ENCODE measurements at places on chromosomes 7 and 10.

DNA sequence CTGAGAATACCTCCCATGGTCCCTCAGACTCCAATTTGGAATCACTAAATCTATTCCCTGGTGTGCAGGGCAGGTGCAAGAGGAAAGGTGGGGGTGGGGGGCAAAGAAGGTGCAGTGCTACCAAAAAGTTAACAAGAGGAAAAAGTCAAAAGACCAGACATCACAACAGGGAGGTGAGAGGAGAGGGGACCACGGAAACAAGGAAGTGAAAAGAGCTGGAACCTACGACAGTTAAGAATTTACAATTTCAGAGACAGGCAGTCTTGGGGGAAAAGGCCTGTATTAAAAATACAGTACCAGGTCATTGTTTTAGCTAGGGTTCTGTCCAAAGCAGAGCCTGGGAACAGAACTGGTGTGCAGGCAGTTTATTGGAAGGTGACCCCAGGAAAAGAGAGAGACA is 14.6 kb downstream of the ITGB1 start:
- DNase-seq = no peak

GRCh38 chr10:11240641-11241040 is 223.0 kb downstream of the CELF2 start:
- no peak for DNase-seq

DNA sequence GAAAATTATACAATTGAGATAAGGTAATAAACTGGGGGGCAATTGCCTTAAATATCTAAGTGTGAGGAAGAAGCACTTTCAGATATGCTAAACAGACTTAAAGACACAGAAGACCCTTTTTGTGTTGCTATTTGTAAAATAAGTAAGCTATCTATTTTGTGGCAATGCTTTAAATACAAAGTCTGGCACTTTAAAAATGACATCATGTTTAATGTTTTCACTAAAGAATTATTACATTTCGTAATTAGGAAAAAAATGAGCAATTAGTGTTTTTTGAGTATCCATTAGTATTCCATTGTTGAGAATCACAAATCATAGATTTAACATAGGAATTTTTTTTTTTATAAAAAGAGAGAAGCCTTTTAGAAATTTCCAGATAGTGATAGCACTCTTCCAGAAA is 2.1 kb downstream of the CREB5 start:
- no peak for DNase-seq

DNA sequence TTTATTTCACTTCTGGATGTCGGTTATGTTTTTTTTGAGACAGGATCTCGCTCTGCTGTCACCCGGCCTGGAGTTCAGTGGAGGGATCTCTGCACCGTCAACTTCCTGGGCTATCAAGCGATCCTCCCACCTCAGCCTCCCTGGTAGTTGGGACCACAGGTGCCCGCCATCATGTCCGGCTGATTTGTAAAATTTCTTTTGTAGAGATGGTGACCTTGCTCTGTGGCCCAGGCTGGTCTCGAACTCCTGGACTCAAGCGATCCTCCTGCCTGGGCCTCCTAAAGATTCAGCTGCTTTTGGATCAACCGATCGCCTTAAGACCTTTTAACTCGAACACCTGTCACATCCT is 606 bp upstream of the RABGEF1 start:
- DNase-seq = no peak

DNA sequence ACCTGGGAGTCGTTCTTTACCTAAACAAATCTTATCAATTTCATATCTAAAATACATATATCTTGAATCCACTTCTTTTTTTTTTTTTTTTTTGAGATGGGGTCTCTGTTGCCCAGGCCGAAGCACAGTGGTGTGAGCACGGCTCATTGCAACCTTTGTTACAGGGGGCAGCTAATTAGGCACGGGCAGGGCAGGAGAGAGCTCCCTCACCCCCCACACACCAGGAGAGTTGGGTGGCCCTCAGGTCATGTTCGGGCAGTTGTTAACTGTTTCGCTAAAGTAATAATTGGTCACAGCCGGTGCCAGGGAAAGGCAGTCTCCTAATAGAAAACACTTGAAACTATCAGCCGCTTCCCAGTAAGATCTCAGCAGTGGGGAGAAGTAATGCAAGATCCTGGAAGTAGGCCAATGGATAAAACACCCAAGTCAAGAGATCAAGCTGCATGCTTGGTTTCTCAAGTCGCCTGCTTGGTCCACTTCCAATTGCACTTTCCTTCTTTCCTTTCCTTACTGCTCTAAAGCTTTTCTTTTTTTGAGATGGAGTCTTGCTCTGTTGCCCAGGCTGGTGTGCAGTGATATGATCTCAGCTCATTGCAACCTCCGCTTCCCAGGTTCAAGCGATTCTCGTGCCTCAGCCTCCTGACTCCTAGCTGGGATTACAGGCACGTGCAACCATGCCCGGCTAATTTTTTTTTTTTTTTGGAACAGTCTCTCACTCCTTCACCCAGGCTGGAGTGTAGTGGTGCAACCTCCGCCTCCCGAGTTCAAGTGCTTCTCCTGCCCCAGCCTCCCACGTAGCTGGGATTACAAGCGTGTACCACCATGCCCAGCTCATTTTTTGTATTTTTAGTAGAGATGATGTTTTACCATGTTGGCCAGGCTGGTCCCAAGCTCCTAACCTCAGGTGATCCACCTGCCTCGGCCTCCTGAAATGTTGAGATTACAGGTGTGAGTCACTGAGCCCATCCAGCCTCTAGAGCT is 21.3 kb upstream of the EFCAB10 start:
- DNase-seq = no peak

GRCh38 chr10:92756201-92757065 is 66.7 kb downstream of the HHEX start:
- no peak for DNase-seq

GRCh38 chr10:99460070-99460469 is 29.6 kb upstream of the GOT1 start:
- no peak for DNase-seq

DNA sequence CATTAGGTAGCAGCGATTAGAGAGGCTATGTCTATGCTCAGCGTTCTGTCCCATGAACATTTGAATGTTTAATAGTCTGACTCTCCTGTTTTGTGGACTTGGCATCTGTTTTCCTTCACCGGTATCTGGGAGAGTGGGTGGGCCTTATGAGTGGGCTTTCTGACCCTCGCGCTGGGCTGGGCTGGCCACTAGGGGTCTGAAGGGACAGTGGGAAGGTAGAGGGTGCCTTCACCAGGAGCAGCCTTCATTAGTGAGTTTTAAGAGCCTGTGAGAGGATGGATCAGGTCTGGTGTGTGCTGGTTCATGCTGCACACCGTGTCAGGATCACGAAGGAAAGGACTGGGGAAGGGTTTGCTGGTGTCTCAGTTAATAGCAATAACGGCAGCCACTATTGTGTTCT is 33.4 kb downstream of the DCLRE1A start:
- DNase-seq = no peak

DNA sequence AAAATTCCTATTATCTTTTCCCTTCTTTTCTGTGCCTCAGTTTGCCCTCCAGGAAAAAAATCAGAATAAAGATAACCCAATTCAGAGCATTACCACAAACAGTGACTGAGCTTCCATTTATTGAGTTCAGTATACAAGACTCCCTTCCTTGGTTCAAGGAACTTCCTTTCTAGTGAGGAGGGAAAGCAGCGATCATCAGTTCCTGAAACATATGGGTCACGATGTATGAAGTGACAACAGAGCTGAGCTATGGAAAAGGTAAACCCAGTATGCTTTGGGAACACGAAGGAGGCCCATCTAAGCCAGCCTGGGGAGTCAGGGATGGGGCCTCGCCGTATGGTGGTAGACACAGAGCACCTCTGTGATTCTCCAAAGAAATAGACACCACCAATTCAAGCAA is 15.8 kb downstream of the C10orf71 start:
- DNase-seq = no peak

- DNase-seq = no peak
Measured at GRCh38 chr10:29486433-29486832, 148.3 kb downstream of the SVIL start.

DNA sequence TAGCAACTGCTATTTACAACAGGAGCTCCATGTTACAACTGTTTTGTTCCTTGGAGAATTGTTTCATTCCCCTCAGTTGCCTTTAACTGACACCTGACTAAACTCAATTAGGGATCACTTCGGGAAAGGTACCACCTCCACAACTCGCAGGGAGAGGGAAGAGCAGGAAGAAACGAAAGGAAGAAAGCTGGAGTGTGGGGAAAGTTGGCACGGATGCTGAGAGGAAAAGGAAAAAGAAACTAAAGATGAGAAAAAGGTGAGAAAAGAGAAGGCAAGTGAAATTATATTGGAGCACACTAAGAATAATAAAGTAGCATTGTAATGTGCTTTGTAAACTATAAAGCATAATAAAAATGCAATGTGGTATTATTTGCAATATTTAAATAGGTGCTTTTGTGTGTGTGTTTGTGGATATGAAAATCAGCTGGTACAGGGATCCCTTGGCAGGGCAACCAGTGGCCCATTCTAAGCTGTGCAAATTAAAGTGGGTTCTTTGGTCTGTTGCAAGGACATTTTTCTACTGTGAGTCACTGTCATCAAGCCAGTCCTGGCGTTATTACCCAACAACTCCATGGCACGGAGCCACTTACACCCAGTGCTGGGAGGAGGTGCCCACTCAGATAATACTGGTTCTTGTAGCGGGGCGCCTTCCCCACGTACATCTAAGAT is 45.9 kb downstream of the HIPK2 start:
- no peak for DNase-seq

- no peak for DNase-seq
Measured at GRCh38 chr7:143936087-143937009, 1.3 kb downstream of the OR2F2 start.

- DNase-seq = no peak
Measured at GRCh38 chr7:66246554-66247171, 41.5 kb downstream of the TPST1 start.

GRCh38 chr7:140156460-140157080 is 20.2 kb downstream of the KDM7A start:
- DNase-seq = no peak

- no peak for DNase-seq
Measured at GRCh38 chr7:46764100-46764936, 817.6 kb downstream of the TNS3 start.

GRCh38 chr10:119769886-119770285 is 44.0 kb downstream of the INPP5F start:
- DNase-seq = no peak

DNA sequence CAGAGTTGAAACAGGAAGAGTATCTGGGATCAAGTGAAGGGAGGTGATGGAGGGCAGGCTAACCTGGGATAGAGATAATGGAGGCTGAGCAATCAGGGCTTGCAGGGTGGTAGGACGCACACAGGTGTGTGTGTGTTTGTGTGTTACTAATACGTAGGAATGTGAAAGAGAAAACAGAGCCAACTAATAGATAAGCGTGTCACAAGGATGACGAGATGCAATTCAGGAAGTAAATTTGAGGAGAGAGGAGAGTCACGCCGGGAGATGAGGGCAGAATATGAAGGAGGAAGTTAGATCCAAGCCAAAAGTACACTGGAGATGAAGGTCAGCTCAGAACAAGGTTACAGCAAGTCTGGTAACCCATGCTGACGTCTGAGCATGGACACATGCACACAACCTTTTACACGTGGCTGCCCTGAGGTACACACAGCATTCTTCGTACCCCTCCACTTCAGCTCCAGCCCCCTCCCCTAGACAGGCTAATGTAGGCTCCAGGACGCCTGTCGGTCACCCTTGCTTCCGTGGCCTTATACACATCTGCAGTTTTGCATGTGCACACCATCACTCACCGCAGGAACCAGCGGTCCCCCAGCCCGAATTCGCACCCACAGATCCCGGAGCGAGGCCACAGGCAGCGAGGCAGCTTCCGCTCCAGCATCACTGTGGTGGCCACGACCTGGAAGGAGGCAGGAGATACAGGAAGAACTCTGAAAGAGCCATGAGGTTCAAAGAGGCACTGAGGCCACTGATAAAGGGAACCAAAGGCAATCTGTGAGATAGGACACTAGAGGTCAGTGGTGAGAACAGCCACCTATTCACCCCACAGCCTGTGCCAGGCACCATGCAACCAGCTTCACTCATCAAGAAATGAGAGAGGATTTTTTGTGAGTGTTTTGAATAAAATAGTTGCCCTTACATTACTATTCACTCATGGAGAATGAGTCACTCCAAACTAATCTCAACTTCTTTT is 23.7 kb upstream of the TRPV6 start:
- no peak for DNase-seq

DNA sequence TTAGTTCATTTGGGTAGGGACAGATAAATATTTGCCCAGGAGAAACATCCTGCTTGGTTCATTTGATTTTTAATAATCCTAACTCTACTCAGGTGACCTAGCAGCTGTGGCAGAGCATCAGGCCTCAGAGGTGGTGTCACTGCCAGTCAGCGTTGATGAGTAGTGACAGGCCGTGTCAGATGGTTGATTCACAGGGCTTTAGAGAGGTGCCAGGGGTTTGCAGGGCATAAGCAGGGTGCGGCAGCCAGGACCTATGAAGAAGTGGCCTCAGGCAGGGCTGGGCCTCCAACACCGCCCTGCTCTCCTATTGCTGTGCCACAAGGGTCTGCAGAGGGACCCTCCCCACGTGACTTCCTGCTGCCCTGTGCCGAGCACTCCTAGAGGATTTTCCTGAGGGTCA is 128.1 kb downstream of the HECW1 start:
- no peak for DNase-seq

GRCh38 chr10:45063591-45064231 is 63.0 kb downstream of the ZNF22 start:
- DNase-seq = no peak

GRCh38 chr10:70167246-70167645 is 3.1 kb downstream of the SAR1A start:
- no peak for DNase-seq

GRCh38 chr10:20173046-20173445 is 356.8 kb downstream of the PLXDC2 start:
- DNase-seq = no peak

DNA sequence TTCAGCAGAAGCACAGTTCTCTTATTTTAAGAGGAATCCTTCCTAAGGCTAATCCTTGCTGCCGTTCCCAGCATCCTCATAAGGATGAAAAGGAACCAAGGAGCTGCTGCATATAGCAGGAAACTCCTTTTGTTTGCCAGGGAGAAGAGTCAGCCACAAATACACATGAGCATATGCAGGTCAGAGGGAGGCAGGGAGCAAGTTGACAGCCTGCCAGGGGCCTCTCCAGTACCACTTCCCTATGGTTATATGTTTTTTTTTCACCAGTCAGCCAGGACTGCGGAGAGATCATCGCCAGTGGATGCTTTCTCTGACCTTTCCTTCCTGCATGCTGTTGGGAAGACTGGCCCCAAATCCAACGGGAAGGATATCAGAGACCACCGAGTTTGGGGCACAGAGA is 39.8 kb downstream of the SLC35B4 start:
- DNase-seq = no peak

GRCh38 chr10:13686331-13686752 is 99.6 kb downstream of the PRPF18 start:
- no peak for DNase-seq

DNA sequence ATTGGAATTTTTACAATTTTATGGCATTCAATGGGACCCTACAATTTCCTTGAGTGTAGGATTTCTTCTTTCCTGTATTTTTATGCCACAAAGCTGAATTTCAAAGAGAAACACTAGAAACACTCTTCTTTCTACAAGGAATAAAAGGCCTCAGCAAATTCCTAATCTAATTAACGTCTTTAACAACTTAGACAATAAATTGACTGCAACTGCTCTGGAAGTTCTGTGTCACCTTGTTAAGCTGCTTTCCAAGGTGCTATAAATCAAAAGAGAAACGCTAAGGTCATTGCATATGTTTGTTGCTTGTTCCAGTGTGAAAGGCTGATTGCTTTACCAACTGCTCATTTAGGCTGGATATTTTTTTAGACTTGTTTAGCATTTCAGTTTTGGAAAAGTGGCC is 182.2 kb downstream of the POLR1F start:
- no peak for DNase-seq
